ENCODE measurements at places on chromosomes 5 and 9.
A peak's percentile ranks its signal among the peaks of the same experiment; 100 is the strongest.

- no peak for DNase-seq
Measured at GRCh38 chr5:90227683-90228082, 181.9 kb downstream of the CETN3 start.

GRCh38 chr9:106800701-106801270 lies 62.2 kb upstream of the ZNF462 start:
- DNase-seq, result no peak

- no peak for DNase-seq
Measured at GRCh38 chr9:135032041-135032835, 55.2 kb upstream of the OLFM1 start.

GRCh38 chr9:36835271-36835996 lies 198.6 kb downstream of the PAX5 start:
- DNase-seq, result no peak

DNA sequence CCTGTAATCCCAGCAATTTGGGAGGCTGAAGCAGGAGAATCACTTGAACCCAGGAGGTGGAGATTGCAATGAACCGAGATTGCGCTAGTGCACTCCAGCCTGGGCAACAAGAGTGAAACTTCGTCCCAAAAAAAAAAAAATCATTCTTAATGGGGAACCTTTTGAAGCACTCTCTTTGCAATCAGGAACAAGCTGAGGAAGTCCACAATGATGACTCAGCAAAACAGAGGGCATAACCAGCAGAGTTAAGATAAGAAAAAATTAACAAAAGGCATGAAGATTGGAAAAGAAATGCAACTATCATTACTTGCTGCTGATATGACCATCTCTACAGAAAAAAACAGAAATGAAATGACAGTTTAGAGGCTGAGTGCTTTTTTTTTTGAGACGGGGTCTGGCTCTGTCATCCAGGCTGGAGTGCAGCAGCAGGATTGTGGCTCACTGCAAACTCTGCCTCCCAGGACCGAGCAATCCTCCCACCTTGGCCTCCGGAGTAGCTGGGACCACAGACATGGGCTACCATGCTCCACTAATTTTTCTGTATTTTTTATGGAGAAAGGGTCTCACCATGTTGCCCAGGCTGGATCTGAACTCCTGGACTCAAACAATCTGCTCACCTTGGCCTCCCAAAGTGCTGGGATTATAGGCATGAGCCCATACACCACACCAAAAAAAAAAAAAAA lies 88.0 kb downstream of the FNBP1 start:
- DNase-seq, result no peak

DNA sequence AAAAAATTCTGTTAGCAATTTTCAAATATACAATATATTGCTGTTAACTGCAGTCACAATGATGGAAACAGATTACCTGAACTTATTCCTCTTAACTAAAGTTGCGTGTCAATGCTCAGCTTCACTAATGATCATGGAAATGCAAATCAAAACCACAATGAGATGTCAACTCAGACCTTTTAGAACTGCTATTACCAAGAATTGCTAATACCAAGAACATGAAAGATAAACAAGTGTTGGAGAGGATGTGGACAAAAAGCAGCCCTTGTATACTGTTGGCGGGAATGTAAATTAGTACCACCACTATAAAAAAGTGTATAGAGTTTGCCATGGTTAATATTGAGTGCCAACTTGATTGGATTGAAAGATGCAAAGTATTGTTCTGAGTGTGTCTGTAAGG lies 1409.7 kb upstream of the CDH18 start:
- DNase-seq, result no peak

DNA sequence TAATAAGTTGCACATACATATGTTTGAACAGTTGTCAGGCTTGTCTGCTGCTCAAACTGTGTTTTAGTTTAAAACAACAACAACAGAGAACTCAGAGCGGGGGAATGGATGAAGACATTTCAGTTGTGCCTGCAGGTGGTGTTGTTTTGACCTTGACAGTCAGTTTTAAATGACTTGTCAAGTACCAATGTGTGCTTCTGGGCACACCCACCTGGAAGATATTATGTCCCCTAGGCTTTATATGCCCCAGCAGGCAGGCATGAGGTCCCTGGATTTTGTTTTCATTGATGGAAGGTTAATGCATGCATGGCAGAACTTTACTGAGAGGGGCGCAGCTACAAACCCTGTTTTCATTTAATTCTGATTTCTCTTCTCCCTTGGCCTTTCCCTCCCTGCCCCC lies 84.6 kb downstream of the AOPEP start:
- no peak for DNase-seq

- DNase-seq, result no peak
Measured at GRCh38 chr9:113558632-113559502, 95.3 kb downstream of the RGS3 start.

- DNase-seq, result no peak
Measured at GRCh38 chr5:115126303-115126702, 43.4 kb downstream of the TRIM36 start.

DNA sequence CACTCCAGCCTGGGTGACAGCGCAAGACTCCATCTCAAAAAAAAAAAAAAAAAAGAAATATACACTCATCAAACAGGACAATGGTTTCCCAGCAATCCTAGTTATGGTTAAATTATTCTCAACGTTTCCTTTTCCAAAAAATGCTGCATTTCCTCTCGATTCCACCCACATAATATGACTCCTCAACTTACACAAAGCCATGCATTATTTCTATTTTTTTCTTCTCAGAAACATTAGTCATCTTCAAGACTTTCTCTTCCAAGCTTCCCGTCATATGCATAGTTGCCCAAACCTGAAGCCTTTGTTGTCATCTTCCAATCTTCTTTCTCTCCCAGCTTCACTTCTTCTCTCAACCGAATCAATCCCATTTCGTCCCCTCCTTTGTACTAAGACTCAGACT lies 61.4 kb upstream of the RANBP6 start:
- no peak for DNase-seq

DNA sequence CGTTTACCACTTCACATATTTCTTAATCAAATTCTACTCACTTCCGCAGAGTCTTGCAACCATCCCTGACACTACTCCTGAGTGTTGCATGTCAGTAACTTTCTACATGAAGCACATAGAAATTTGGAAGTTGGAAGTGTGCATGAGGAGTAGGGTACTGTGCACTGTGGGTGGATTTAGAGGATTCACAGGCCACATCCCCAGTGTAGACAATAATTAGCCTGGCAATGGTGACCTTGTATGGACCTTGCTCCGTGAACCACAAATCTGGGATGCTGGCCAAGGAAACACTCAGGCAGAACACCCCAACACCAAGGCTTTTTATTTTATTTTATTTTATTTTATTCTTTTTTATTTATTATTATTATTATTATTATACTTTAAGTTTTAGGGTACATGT lies 25.5 kb downstream of the CTSL start:
- no peak for DNase-seq

DNA sequence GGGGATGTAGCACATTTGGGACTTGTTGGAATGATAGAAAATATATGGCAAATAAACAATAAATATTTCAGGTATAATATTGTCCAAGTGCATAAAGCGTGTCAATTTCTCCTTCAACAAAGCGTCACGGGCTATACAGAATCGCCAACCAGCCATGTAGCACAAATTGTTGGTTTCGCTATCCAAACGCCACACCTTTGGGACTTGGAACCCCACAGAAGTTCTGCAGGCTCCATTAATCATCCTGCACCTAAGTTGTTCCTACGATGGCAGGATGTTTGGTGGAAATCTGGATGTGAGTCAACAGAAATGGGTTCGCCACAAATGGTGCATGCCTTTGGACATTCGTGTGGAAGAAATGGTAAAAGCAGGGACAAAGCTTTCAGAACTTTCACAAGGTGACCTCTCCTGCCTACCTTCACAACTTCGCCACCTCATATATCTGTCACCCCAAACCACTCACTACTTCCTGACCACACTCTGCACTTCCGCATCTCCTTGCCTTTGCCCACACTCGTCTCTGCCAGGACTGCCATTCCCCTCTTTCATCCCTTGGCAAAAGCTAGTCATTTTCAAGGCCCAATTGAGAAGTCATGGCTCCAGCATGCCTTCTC lies 95.7 kb downstream of the LHFPL2 start:
- DNase-seq, result no peak

- no peak for DNase-seq
Measured at GRCh38 chr9:71271602-71272001, 150.2 kb upstream of the TRPM3 start.

DNA sequence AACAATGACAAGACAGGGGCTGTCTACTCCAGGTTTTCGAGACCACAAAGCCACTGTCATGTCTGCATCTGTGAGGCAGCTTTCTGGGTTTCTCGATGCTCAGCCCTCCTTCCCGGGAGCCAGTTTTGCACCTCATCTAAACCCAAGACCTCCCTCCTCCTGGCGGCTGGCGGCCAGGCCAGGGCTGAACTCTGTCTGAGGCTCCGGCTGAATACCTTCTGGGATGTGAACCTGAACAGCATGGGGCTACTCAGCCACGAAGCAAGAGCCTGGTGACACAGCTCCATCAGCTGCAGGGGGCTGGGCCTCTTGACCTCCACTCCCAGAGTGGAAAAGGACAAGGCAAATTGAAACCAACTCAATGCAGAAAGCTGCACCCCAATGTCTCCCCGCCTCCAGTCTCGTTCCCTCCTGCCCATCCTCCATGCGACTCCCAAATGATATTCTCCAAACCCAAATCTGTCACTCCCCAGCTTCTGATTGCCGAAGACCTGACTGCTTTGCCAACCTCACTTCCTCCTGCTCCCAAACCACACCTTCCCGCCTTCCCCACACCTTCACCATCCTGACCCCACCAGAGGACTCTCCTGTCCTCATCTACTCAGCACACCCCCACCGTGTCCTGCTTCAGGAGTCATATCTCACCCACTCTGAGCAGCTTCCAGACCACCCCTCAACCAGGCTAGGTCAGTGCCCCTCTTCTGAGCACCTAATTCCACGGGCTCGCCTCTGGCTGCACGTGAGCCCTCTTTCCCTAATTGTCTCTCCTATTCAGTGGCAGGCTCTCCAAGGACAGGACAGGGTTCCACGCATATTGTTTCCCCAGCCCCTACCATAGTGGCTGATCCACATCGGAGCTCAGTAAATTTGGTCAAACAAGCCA lies 4.5 kb downstream of the ANKS6 start:
- DNase-seq, result no peak

- DNase-seq, result no peak
Measured at GRCh38 chr9:21554813-21555212, 72.7 kb upstream of the IFNE start.

GRCh38 chr5:58224661-58225060 lies 235.2 kb downstream of the PLK2 start:
- DNase-seq, result no peak

- DNase-seq, result no peak
Measured at GRCh38 chr5:74051076-74051475, 425.1 kb downstream of the ARHGEF28 start.

DNA sequence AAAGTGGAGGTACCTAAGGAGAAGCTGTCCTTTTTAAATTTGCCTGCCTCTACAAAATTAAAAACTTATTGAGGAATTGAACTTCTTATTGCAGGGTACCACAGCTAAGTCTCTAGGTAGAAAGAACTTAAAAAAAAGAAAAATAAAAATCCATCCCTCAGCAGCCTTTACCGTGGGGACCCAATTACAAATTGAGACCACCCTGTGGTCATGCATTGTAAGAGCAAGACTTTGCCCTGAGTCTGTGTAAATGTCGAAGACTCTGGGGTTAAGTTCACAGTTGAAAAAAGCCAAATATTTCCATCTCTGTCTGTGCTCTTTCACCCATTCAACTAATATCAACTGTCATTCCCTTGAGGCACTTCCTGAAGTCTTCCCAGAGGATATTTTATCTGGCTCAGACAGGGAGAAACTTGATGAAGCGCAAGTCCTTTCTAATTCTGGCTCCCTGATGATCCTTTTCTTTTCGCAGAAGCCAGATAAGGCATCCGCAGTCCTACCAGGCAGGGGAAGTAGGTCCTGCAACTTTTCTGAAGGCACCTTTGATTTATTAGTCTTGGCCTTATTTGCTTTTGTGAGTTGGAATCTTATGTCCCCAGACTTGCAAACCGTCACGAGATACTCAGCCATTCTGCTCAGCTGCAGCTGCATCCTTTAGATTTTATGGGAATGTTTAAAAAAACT lies 323.8 kb upstream of the WWC1 start:
- DNase-seq, result no peak

- DNase-seq, result no peak
Measured at GRCh38 chr9:70761139-70761670, 346.7 kb upstream of the KLF9 start.

GRCh38 chr5:165996201-165996875 lies 2295.1 kb upstream of the WWC1 start:
- DNase-seq, result no peak

DNA sequence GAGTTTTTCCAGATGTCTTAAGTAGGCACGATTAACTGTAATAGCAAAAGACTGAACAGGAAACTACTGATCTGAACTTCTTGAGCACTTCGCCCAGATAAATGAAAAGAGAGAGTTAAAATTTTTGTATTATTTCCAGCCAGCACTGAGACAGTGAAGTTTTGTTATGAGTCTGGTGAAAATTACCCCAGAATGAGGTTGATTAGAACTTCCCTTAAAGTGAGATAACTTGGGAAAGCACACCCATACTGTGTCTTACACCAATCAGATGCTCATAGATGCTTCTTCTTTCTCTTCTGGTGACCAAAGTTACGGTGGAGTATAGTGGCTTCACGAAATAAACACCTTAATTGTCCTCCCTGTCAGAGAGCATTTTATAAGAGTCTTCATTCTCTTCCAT lies 131.8 kb upstream of the SLC12A2 start:
- no peak for DNase-seq

GRCh38 chr5:139140591-139141071 lies 57.5 kb downstream of the SIL1 start:
- DNase-seq, result no peak

GRCh38 chr9:133148199-133149129 lies 15.2 kb downstream of the GBGT1 start:
- peak; percentile 49 for DNase-seq

DNA sequence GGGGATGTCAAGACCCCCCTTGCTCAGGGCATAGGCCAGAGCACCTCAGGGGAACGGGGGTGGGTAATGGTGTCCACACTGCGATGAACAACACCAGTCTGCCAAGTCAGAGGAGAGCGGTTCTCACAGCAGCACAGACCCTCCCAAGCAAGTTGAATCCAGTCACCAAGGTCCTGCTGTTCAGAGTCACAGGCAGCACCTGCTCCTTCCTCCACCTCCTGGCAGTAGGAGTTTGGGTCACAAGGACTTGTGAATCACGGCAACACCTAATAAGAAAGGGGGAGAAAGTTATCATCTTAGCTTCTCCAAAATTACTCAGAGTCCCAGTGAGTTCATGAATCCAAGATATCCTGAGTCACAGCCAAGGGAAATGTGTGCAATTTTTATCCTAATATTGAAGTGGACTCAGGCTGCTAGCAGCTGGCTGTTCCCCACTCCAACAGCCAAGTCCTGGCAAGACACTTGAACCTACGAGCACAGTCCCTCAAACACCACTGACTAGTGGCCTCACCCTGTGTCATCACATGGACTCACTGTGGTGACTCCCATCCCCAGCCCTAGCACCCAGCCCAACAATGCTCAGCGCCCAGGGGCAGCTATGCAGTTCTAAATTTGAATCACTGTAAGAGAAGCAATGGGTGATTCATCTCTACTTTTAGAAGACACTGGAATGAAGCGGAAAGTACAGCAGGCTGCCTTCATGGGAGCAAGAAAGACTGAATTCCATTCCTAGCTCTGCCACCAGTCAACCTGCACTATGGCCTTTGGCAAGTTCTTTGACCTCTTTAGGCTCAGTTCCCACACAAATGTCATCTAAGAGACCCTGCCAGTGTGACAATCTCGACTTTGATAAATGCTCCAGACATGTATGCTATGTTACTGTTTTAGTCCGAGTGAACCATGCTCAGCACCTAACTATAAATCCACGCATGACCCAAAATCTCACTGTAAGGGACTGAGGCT lies 113.7 kb downstream of the KLHL3 start:
- no peak for DNase-seq
